ENCODE measurements at places on chromosomes 4 and X. TPM values are rescaled to one million over a fixed set of nuclear protein-coding genes. Genes with fewer than 3 reads are reported as not detected.
A peak's percentile ranks its signal among the peaks of the same experiment; 100 is the strongest.

GRCh38 chrX:140132937-140133336 lies 167.6 kb upstream of the CXorf66 start:
- DNase-seq: no peak

- no peak for DNase-seq
These were observed 404.4 kb downstream of the TLL1 start for GRCh38 chr4:166277401-166277800.

GRCh38 chr4:10168151-10168550 lies 51.6 kb upstream of the WDR1 start:
- no peak for DNase-seq

GRCh38 chrX:74248889-74249288 lies 55.1 kb upstream of the ZCCHC13 start:
- no peak for DNase-seq

DNA sequence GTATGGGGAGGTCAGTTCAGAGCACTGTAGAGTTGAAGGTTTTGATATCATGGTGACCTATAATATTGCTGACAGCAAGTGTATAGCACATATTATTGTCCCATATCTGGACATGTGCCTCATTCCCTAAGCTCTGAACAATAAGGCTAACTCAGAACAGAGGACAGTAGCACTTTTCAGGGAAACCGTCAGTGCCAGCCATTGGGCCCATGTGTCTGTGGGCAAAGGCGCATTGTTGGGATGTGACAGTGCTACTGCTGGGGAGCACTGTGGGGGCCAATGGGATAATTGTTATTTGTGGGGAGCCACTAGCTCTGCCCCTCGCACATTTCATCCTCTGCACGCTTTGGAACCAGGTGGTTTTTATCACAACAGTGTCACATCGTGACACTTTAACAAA lies 136.2 kb downstream of the ELOVL6 start:
- no peak for DNase-seq

- DNase-seq: no peak
These were observed at the start of gene SLITRK2 for GRCh38 chrX:145817331-145818185. Gene SLITRK2 (plus strand): TSS chrX:145817829. CDS start chrX:145822426, 4,597 bp downstream.

- DNase-seq: no peak
These were observed 4.5 kb downstream of the MID1IP1 start for GRCh38 chrX:38805432-38806389.

DNA sequence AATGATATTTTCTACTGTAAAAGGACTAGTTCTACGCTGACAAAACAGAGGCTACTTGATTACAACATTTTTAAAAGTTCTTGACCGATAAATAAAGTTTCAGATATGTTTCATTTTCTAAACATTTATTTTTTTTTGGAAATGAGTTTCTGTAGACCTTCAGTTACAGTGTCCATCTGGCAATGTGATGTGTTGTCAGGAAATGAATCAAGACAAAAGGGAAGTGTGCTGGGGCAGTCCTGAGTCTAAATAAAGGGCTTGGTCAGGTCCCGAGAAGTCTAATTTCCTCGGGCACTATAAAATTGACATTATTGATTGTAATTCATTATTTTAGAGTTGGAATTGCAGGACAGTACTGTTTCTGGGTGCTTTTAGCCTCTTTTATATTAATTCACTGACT lies 57.0 kb upstream of the FTHL17 start:
- DNase-seq: peak; percentile 15

DNA sequence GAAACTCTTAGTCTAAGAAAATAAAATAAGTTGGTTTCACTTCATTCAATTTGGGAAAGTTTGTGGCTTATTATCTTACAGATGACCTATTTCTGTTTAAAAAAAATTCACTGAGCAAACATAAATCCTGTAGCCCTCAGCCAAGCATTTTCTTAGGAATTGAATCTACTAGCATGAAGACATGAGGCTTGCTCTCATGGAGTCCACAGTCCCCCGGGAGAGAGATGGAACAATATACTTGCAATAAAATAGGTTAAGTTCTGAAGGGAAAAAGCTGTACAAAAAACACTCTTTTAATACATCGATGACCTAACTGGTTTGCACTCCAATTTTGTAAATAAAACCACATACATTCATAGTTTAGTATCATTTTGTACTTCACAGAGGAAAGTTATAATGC lies 642.6 kb upstream of the FAM241A start:
- DNase-seq: no peak

- no peak for DNase-seq
These were observed 276.8 kb downstream of the SPOCK3 start for GRCh38 chr4:166957451-166957850.

DNA sequence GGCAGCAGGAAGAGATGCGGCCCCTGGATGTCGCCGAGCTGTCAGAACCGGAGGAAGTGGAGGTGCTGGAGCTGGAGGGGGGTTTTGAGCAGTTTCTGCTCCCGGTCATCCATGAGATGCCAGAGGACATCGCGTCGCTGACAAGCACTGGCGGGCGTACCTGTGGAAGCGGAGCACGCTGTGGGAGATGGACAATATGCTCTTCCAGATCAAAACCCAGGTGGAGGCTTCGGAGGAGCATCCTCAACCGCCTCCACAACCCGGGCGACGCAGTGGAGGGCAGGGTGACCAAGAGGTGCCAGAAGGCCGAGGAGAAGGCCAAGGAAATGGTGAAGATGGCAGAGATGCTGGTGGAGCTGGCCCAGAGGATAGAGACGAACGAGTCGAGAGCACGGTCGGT lies 7.6 kb upstream of the CCNQ start:
- no peak for DNase-seq

DNA sequence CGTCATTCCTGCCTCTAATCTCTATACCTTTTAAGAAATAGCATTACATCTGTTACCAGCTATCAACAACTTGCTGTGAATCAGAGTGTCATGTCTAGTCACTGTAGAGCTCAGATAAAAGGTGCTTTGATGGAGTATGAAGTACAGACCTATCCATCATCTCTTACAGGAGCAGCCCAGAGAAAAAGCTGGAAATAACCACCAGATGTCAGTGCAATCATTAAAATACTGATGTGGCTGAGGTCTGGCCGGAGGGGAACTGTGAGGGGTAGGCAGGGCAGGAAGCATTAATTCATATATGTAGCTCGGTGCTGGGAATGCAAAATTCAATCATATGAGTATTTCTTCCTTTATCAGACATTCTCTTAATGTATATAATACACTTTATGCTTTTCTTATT lies 100.6 kb downstream of the AKAP4 start:
- DNase-seq: no peak

DNA sequence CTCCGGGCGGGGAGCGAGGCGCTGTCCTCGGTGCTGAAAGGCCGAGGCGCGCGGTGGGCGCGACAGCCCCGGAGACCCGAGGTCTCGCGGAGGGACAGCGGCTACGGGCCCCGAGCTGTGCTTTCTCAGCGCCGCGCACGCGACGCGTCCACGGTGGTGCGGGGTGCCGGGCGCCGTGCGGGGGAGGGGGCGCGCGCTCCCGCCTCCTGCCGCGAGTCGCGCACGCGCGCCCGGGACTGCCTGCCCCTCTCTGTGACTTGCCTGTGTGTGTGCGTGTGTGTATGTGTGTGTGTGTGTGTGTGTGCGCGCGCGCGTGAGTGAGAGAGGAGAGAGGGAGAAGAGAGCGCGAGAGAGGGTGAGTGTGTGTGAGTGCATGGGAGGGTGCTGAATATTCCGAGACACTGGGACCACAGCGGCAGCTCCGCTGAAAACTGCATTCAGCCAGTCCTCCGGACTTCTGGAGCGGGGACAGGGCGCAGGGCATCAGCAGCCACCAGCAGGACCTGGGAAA lies at the start of gene GRIA2:
TSS of gene GRIA2 (plus strand) at position 358 of the 511 bp plus-strand sequence. CDS start 315 bp downstream, outside the sequence.
- peak; percentile 2 for DNase-seq

GRCh38 chr4:40788331-40788730 lies 38.6 kb downstream of the NSUN7 start:
- no peak for DNase-seq

CENPVL1 gene
- not detected for total RNA-seq

CCSER1 gene
- total RNA-seq: 3.0 TPM

CHRNA9 gene
- total RNA-seq: not detected

CCDC158 gene
- not detected for total RNA-seq

ZC4H2 gene
- 5.5 TPM for total RNA-seq

IL2 gene
- total RNA-seq: not detected

CXCL3 gene
- total RNA-seq: 1.2 TPM

CFAP99 gene
- total RNA-seq: not detected

Data from pulmonary artery endothelial cell (primary cell).